ENCODE measurements at places on chromosomes 11 and 22.

- peak; percentile 18 for DNase-seq
Measured at GRCh38 chr22:30826670-30827355, 132.1 kb downstream of the OSBP2 start.

DNA sequence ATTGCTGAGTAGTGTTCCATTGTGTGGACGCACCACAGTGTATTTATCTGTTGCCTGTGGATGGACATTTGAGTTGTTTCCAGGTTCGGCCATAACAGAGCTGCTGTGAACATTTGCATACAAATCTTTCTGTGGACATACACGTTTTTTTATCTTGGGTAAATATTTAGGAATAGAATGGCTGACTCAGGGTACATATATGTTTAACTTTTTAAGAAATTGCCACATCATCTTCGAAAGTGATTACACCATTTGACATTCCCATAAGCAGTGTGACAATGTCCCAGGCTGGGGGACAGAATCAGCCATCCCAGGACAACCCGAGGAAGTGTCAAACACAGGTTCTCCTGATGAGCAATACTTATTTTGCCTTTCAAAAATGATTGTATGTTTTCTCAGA is 87.9 kb downstream of the OSBP2 start:
- no peak for DNase-seq

DNA sequence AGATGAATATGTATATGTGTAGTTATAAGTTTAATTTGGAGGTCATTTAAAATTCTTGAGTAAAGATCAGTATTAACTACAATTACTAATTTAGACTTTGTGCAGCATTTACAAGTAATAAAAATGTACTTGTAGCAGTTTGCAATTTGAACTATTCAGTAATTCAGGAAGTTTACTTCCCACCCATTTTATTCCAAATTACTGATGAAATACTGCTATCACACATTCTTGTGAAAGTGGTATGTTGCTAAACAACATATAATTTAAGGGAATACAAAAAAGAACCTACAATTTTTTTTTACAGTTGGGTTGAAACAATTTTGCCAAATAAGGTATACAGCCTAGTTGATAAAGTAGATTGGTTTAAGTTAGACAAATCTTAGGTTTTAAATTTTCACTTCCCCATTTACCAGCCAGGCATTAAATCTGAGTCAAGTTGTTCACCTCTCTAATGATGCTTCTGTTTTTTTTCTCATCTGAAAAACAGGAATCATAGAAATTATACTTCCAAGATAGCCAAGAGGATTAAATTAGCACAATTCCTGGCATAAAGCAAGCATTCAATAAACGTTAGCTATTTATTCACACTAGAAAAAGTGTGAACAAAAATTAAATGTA is 45.3 kb downstream of the ZBTB44 start:
- peak; percentile 48 for DNase-seq

GRCh38 chr22:19875531-19876313 is 21.0 kb upstream of the GNB1L start:
- no peak for DNase-seq

DNA sequence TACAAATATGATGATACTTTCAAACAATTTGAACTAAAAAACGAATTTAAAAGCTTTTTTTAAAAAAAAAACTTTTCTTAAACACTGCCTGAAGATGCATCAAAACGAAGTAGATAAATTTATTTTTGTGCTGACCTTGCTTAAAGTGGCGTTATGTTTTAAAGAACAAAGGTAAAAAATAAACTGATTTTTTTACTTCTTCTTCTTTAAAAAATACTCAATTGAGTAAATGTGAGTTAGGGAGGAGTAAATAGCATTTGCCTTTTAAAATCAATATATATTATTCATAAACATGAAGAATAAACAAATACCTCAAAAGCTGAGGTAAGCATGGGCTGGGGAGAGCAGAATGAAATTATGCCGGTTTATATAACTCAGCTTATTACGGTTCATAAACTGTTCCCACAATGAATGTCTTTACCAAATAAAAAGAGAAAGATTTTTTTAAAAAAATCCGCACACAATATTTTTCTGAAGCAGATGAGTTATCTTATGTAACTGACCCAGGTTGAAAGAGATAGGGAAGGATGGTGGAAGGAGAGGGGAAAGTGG is 9.0 kb downstream of the PAX6 start:
- no peak for DNase-seq

- DNase-seq, result no peak
Measured at GRCh38 chr22:29093501-29094300, 20.9 kb downstream of the KREMEN1 start.

DNA sequence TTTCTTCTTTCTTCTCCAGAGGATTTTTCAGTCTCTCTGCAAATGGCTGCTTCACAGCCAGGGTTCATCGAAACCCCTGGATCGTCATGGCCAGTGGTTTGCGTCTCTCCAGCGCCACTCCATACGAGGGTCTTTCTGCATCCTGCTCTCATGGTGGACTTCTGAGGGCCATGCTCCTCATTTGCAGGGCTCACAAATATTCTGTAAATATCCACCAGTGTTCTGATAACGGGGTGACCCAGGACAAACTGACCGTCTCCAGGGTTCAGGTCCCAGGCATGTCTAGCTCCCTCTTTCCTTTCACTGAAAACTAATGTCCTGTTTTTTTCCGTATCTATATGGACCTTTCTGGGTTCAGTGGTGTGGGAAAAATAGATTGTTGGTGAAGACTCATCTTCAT is 15.7 kb upstream of the VPREB1 start:
- no peak for DNase-seq

GRCh38 chr22:17083255-17083654 is 1.5 kb upstream of the IL17RA start:
- DNase-seq, result no peak

DNA sequence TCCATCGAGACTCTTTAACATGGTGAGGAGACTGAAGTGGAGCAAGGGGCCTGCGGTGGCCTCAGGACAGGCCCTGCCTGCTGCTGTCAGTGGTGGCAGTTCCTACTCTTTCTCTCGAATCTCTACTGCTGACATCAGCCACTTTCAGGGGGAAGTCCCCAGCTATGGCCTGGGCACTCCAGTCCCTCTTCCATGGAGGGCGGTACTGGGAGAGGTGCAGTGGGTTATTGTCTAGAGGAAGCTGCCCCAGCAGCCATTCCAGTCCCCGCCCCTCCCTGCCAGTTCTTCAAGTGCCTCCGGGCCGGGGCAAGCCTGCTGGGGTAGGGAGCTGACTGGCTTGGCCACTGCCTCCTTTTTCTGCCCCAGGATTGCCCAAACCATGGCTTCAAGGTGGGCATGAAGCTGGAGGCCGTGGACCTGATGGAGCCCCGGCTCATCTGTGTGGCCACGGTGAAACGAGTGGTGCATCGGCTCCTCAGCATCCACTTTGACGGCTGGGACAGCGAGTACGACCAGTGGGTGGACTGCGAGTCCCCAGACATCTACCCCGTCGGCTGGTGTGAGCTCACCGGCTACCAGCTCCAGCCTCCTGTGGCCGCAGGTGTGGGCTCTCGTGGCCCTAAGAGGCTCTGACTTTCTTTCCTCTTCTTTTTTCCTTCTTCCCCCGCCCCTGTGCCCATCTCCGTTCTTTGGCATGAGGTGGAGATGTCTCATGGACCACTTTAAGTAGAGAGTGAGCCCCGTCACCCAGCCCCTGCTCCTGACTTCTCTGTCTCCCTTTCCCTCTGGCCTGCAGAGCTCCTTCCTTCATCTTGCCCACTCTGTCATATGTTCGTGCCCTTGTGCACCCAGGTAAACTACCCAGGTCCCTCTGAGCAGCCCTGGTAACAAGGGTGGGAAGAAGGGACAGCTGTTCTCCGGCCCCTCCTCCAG is 13.7 kb downstream of the CHADL start:
- DNase-seq, result no peak

GRCh38 chr11:2107941-2108630 is 31.1 kb downstream of the IGF2 start:
- DNase-seq, result no peak

GRCh38 chr11:115161876-115162275 is 342.3 kb downstream of the CADM1 start:
- DNase-seq, result no peak

GRCh38 chr11:107567739-107568335 is 2.3 kb upstream of the ALKBH8 start:
- DNase-seq, result no peak

DNA sequence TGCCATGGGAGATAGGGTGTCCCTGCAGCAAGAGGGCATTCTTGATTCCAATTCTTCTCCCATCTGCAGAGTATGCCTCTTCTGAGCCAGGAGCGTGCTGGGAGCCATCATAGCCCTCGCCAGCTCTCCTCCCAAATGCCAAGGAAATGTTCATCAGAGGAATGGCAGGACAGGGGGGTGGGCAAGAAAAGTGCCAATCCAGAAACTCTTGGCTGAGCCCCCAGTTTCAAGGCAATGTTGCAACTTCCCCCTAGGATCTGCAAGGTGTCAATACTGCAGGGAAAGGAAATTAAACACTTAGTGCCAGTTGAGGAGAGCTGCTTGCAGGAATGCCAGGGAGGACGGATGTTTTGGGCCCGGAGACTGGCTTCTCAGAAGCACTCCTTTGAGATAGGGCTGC is 94.8 kb upstream of the PRDM11 start:
- DNase-seq, result no peak

DNA sequence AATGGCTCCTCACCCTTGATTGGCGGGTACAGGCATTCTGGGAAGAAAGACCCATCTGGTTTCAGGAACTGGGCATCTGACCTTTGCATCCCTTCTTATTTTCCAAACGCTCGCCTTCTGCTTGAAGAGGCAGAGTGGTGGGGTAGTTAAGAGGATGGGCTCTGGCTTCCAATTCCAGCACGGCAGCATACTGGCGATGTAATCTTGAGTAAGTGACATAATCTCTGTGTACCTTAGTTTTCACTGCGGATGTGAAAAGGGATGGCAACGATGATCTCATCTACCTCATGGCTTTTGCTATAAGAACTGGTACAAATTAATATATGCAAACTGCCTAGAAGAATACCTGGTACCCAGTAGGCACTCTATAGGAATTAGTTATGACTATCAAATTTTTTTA is 10.0 kb upstream of the TIMP3 start:
- DNase-seq, result no peak

- DNase-seq, result no peak
Measured at GRCh38 chr11:34866375-34866774, 49.8 kb downstream of the APIP start.

GRCh38 chr11:4991060-4991459 is 3.6 kb upstream of the OR51L1 start:
- DNase-seq, result no peak

GRCh38 chr11:9780929-9781328 is 117.1 kb downstream of the SWAP70 start:
- no peak for DNase-seq

GRCh38 chr11:69369945-69370344 is 76.0 kb downstream of the MYEOV start:
- DNase-seq, result no peak

DNA sequence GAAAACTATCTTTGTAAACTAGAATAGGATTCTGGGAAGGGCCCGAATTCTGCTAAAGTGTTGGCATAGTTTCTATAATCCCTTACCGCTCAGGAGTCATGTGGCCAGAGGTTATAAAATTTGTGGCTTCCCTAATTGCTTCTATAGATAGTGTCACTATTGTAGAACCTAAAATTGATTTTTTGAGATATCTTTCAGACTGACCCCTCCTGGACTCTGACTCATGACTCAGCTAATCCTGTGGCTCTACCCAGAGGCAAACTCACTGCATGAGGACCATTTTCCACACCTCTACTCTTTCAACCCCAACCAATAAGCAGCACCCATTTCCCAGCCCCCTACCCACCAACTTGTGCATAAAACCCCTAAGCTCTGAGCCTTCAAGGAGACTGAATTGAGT is 61.8 kb upstream of the PRSS23 start:
- DNase-seq, result no peak

DNA sequence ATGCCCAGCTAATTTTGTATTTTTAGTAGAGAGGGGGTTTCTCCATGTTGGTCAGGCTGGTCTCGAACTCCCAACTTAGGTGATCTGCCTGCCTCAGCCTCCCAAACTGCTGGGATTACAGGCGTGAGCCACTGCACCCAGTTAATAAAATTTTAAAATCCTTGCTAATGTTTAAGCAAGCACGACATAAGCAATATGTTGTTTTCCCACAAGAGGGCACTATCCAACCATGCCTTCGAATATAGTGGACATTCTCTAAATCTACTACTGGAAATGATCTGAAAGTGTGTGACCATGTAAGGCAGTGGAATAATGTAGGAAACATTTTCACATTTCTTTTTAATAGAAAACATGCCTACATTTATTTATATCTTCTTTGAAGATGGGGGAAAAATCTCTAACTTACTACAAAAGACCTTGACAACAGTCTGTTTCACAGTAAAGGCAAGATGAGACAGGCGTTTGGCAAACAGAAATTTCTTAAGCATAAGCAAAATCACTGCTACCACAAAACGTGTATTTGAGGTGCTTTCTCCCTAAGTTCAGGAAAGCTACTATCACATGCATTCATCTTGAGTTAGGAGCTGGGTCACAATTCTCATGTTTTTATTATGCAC is 38.2 kb downstream of the PITPNB start:
- peak; percentile 19 for DNase-seq

- peak; percentile 52 for DNase-seq
Measured at GRCh38 chr11:102666331-102666957, 39.1 kb downstream of the MMP27 start.

DNA sequence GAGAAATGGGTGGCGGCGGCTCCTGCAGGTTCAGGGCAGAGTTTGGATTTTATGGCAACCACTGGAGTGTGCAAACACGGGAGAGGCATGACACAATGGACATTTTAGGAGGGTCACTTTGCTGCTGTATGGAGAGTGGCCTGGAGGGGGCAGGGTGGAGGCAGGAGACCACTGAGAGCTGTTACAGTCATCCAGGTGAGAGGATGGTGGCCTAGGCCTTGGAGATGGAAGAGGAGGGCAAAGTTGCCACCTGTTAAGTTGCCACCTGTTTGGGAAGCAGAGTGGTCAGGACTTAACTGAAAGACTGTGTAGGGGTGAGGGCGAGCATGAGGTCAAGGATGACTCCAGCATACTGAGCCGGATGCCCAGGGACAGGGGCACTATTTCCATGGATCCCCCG is 2.3 kb upstream of the RAD9A start:
- peak; percentile 70 for DNase-seq

GRCh38 chr11:61114913-61115312 is 12.6 kb downstream of the CD5 start:
- no peak for DNase-seq

DNA sequence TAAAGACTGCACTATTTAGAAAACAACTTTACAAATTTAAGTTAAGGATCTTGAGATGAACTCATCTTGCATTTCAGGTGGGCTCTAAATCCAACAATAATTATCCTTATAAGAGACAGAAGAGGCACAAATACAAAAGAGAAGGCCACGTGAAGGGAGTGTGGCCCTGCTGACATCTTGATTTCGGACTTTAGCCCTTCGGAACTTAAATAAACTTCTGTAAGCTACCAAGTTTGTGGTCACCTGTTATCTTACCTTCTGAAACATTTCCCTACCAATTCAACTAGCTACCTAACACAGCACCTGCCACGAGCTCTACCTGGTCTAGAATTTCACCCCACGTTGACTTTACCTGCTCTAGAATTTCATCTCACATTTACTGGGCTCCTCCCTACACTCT is 42.9 kb upstream of the ARHGAP32 start:
- DNase-seq, result no peak

GRCh38 chr11:7893796-7894195 is 37.3 kb downstream of the OR10A6 start:
- no peak for DNase-seq

- DNase-seq, result no peak
Measured at GRCh38 chr11:13127161-13127560, 118.0 kb downstream of the RASSF10 start.

GRCh38 chr11:33910296-33910957 is 18.6 kb upstream of the LMO2 start:
- no peak for DNase-seq

- no peak for DNase-seq
Measured at GRCh38 chr22:33812360-33812977, 107.8 kb downstream of the LARGE1 start.

- no peak for DNase-seq
Measured at GRCh38 chr11:99240192-99241030, 219.7 kb downstream of the CNTN5 start.

Data from GM20000 (cell line).